OCI-M1 (cell line): ENCODE measurements at places on chromosomes 11 and 22.

DNA sequence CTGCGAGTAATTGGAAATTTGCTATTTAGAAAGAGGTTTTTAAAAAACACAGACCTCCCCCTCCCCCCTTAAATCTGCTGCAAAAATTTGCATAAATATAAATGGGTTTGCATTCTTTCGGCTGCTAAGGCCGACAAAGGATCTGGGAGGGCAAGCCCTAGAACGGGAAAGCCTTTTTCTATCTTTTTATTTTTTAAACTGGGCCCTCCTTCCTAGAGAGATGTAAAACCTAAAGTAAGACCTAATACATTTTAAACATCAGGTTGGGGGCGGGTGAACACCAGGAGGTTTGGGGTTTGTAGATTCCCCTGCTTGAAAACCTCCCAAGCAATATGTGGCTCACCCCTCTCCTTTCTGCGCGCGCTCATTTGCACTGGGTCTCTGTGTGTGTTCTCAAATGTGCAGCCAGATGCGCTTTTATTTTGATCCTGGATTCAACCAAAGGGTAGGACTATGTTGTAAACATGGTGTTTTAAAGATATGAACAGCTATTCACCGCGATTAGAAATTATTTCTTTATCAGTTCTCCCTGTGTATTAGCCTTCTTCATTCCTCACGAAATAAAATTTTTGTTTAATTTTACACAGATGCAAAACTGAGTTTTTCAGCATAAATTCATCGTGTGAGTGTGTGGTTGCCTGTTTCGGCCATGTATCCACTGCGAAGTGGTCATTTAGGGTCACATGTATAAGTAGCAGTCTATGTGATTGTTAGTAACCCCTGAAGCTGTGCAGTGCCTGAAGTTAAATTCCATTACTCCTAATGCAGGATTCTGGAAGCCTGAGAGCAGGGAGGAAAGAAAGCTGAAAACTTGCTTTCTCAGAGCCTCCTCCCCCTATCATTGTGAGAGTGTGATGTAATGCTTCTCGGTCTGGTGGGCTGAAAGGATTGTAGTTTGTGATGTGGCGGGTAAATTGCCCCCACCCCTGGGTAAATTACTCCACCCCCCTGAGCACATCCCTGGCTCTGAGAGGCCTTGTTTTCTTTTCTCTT is 988 bp downstream of the TNRC6B start:
- DNase-seq, result peak; percentile 74

GRCh38 chr11:126756855-126757254 is 243.7 kb downstream of the KIRREL3 start:
- DNase-seq, result no peak

- no peak for DNase-seq
Observed at GRCh38 chr11:134407321-134407828, 4.7 kb downstream of the B3GAT1 start.

- DNase-seq, result no peak
Observed at GRCh38 chr11:118633319-118633690, 25.9 kb downstream of the PHLDB1 start.

DNA sequence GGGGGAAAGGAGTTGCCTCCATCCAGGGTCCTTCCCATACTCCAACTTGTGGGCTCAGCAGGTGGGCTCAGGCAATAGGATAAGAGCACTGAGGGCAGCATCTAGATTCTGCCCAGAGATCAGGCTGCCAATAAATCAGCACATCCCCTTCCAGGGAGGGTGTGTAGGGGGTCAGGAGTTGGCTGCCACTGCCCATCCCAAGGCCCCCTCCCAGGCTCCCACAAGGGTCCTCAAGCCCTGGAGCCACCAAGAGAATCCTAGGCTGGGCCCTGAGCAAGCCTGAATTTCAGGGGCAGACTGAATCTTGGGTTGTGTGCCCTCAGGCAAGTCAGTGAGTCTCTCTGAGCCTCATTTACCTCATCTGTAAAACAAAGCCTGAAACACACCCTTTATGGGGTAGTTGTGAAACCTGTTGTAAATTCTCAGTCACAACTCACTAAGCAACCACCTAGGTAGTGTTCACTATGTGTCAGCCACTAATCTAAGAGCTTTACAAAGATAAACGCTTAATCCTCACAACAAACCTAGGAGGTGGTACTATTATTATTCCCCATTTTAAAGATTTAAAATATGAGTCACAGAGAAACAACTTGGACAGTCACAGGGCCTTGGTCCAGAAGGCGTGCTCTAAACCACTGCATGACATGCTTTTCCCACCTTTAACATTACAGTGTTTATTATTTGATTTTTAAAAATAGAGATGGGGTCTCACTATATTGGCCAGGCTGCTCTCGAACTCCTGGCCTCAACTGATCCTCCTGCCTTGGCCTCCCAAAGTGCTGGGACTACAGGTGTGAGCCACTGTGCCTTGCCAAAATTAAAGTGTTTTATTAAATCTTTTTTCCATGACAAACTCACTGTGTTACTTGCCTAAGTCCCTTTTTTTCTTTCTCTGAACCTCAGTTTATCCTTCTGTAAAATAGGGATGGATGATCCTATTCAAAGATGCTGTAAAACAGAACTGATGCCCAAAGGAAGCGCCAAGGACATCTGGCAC is 36.2 kb downstream of the LMO1 start:
- DNase-seq, result no peak

GRCh38 chr22:17994424-17995108 is 29.8 kb downstream of the MICAL3 start:
- no peak for DNase-seq

DNA sequence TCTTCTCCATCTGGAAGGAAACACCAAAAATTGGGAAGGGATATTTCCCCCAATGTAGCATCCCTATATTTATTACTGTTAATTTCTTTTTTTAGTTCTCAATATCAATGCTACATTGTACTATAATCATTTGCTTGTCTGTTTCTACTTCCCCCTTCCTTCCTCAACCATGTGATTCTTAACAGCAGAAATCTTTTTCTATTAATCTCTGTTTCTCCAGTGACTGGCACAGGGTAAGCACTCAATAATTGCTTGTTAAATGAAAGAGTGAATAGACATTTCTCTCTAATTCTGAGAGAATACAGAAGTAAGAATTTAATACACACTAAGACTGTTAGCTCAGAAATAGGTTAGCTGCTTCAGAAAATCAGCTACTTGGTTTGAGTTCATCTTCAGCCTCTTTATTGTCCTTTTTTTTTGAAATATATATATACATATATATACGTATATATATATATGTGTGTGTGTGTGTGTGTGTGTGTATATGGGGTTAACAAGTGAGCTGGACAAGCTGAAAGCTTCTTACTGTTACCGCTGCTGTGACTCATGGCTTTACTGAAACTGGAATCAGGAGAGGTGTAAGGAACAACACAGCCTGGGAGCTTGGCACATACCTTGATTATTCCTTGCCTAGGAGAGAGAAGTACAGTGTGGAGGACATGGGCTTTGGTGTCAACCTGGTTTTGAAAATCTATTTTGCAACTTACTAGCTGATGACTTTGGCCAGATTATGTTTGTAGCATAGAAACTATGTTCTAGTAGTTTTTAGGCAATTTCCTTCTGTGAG is 26.2 kb upstream of the PDE3B start:
- DNase-seq, result no peak
